Activated CD4-positive, alpha-beta T cell treated with anti-CD3 and anti-CD28 coated beads, Interleukin-2, amount 10 ng/mL, durations not matched to agents 7 days and 5 days (primary cell): ENCODE measurements at places on chromosomes 4 and X.

GRCh38 chrX:110175696-110176095, 142.2 kb downstream of the AMMECR1 start:
- DNase-seq, result no peak

- no peak for DNase-seq
Observed at GRCh38 chr4:23484689-23485088, 405.2 kb downstream of the PPARGC1A start.

DNA sequence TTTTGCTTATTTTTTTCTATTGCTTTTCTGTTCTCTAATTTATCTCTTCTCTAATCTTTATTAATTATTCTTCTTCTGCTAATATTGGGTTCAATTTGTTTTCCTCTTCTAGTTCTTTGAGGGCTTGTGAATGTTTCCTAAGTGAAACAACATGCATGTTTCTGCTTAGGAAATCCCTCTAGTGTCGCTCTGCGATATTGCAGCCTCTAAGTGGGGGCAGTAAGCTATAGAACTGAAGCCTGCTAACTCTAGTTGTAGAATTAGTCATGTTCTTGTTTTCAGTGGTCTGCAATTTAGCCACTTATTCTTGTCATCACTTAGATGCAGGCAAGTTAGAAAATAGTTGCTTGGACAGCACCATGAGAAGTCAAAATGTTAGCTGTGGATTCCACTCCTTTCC, 222.6 kb downstream of the SPIN4 start:
- DNase-seq, result peak; percentile 5

- no peak for DNase-seq
Observed at GRCh38 chrX:100404851-100405250, 5.2 kb downstream of the PCDH19 start.

- DNase-seq, result no peak
Observed at GRCh38 chrX:10177601-10178000, 20.8 kb downstream of the CLCN4 start.

GRCh38 chr4:111798840-111799239, 346.4 kb upstream of the FAM241A start:
- DNase-seq, result no peak

GRCh38 chr4:10577508-10578426, 106.8 kb downstream of the CLNK start:
- DNase-seq, result no peak
